Stimulated activated CD4-positive, alpha-beta T cell treated with anti-CD3 and anti-CD28 coated beads, Interleukin-15, amount 100 ng/mL, for 1 hour (primary cell): ENCODE measurements at places on chromosomes 3 and 15.

DNA sequence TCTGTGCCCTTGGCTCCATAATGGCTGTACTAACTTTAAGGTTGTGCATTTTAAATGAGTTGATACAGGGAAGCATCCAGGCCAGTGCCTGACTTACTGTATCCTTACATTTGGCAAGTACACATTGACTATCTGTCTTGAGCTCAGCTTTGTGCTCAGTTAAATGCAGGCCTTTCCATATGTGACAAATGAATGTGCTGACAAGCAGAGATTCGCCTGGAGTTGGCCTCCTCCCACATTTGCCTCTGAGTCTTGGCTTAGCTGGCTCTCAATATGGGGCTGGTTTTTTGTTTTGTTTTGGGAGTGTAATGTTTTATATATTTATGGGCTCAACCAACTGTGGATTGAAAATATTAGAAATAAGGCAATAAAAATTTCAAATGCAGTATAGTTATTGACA lies 29.7 kb downstream of the TRIM71 start:
- DNase-seq = no peak

GRCh38 chr3:135503065-135503759 lies 462.3 kb upstream of the PPP2R3A start:
- no peak for DNase-seq

- DNase-seq = peak; percentile 34
Observed at GRCh38 chr15:80970018-80970657, 19.5 kb downstream of the MESD start.

DNA sequence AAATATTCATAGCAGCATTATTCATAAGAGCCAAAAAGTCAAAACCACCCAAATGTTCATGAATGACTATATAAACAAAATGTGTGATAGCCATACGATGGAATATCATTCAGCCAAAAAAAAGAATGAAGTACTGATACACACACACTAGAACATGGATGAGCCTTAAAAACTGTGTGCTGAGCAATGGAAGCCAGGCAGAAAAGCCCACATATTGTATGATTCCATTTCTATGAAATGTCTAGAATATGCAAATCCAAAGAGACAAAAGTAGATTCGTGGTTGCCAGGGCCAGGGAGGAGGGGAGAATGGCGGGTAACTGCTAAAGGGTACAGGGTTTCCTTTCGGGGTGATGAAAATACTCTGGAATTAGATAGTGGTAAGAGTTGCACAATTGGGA lies 37.2 kb upstream of the LINGO1 start:
- DNase-seq = no peak

DNA sequence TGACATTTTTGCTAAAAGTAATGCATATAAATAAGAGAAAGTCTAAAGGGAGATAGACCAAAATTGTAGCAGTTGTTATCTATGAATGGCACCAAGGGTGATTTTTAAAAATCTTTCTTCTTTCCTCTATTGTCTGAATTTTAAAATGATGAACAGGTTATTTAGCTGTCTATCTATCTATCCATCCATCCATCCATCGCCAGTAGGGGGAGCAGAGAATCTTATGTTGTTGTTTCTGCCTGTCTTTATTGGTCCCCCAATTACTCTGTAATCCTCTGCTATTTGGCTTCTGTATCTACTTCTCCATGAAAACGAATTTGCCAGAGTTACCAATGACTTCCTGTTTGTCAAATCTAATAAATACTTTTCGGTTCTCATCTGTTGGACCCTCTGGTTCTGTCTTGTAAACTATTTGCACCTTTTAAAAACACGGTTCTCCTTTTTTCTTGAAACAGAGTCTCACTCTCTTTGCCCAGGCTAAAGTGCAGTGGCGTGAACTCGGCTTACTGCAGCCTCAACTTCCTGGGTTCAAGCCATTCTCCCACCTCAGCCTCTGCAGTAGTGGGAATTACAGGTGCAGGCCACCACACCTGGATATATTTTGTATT lies 86.0 kb downstream of the ECT2 start:
- no peak for DNase-seq

DNA sequence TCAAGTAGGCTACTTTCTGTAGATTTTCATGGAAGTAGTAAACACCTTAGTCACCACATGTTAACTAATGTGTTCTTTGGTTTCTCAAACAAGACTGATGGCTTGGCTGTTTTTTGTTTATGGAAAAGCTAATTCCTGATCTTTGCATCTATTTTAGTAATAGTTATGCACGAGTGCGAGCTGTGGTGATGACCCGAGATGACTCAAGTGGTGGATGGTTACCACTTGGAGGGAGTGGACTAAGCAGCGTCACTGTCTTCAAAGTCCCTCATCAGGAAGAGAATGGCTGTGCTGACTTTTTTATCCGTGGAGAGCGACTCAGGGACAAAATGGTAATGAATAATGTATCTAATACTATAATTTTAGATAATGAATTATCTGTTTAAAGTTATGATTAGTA lies 46.6 kb downstream of the SPRED1 start:
- DNase-seq = no peak

GRCh38 chr3:36843065-36844051 lies 79.0 kb upstream of the DCLK3 start:
- DNase-seq = peak; percentile 34

- DNase-seq = no peak
Observed at GRCh38 chr15:100881573-100882336, 2.1 kb downstream of the ALDH1A3 start.

- DNase-seq = no peak
Observed at GRCh38 chr15:79157631-79158592, 67.3 kb upstream of the RASGRF1 start.

- no peak for DNase-seq
Observed at GRCh38 chr15:98397419-98397818, 250.9 kb upstream of the IGF1R start.

DNA sequence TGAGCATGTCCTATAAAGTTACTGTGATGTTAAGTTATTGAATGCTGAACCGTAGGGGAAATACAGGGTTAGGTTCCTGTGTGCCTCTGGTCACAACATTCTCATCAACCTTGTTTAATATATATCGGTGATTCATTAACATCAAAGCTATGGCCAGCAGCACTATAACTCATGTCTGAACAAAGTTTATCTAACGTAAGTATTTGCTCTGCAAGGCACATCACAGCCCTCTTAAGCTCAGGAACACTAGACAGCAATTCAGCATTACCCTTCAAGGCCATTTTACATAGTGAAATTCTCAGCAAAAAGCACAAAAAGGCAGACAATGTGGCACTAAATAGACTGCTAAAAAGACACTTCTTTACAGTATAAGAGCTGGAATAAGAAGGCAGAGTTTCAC lies 48.2 kb upstream of the FNDC3B start:
- DNase-seq = no peak

- peak; percentile 52 for DNase-seq
Observed at GRCh38 chr15:56733136-56734012, at the start of gene ZNF280D. TSS of gene ZNF280D (minus strand) at chr15:56733509. CDS start at chr15:56707109, 26,400 bp downstream.

DNA sequence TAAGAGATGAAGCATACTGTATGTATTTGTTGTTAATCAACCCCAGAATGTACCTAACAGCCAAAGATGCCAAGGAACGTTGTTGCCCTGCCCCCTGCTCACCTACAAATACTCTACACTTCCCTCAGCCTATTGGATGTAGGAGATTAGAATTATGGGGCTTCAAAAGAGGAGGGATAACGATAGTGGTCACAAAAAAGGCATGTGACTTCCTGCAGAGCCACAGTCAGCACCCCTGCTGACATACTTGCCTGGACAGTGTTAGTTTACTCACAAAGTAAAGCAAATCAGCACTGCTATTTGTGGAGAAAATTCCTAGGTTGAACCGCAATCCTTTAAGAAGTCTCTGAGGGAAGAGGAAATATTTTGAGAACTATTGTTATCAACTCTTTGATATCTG lies 37.9 kb downstream of the PARP15 start:
- no peak for DNase-seq

DNA sequence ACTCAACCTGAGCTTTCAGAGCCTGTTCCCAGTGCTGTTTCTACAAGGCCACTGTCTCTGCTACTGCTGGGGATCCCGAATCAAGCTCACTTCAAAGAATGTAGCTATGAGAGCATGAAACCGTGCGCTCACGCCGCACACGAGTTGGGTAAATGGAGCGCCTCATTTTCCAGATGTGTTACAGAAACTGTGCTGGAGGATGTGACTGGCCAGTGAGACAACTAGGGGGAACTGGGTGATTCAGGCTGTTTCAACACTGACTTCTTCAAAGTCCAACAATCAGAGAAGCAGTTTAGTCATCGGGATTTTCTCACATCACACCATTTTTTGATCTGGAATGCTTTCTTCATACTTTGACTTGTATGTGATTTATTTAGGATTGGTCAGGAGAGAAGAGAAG lies 3.5 kb downstream of the ZNF710 start:
- DNase-seq = no peak

GRCh38 chr3:13376091-13376490 lies 44.0 kb downstream of the NUP210 start:
- DNase-seq = no peak

GRCh38 chr15:64894395-64895056 lies 17.2 kb upstream of the ANKDD1A start:
- DNase-seq = peak; percentile 53

DNA sequence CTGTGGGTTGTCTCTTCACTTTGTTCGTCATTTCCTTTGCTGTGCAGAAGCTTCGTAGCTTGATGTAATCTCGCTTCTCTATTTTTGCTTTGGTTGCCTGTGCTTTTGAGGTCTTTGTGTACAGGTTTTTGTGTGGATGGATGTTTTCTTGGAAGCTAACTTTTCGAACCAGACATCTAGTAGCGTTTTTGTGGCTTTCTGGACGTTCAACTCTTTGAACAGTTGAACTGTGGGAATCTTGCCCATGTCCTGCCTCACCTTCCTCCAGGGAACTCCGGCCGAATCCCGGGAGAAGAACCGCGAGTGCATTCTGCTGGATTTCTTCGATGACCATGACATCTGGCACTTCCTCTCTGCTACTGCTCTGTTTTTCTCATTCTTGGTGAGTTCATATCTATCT lies 70.6 kb downstream of the USF3 start:
- no peak for DNase-seq

DNA sequence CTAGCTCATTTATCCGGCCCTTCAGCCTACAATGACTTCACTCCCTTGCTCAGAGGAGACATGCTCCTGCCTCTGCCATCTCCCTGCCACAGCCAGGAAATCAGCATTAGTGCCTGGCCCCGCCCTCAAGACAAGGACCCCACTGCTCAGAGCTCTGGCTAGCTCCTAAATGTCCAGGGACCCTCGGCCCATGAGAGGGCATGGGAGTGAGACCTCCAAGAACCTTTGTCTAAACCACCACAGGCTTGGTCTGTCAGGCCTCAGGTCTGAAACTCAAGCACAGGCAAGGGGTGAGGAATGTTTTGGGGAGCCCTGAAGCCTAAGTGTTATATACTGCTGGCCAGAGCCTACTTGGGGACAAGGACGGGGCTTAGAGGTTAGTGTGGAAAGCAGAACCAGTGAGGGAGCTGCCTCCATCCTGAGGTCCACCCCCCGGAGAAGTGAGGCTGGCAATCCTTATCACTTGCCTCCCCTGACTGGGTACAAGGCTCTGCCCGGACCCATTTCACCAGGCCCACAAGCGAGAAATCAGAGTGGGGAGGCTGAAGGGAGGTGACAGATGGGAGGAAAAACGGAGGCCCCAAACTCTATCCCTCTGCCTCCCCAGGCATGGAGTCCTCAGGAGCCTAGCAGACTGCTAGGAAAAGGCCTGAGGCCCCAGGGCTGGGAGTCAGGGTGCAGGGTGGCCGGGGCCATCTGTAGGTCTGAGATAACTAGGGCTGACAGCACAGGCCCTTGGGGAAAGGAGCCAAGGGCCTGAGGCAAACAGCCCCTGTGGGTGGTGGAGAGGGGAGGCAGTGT lies 18.8 kb downstream of the SHF start:
- DNase-seq = no peak

DNA sequence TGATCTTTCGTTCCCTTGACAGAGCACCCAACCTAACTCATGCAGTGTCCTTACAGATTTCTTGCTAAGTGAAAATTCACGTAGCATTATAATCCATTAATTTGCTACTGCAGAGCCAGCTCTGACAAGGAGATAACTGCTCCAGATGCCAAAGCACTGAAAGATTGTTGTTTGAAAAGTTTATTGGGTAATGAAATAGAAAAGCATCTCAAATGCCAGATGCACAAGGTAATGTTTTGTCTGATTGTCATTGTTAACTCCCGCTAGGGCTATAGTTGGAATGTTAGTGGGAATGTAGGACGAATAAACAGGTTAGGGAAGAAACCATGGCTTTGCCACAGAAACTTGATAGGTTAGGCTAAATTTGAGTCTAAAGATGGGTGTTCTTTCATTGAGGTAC lies 20.2 kb upstream of the SLC2A2 start:
- DNase-seq = no peak

DNA sequence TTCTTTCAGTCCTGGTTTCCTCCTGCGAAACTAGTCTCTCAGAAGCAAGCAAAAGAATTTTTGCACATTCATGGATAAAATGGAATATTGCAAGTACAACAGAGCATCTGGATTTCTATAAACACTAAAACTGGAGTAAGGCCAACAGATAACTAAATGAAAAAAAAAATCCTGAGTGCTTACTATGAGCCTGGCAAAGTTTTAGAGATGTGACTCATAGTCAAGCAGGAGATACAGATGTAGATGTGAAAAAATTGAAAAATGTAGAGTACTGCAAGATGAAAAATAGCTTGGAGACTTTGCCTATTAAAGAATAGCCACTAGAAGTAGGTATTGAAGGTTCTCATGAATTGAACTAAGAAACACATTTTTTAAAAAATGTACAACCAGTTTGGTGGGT lies 397.4 kb downstream of the OTOL1 start:
- no peak for DNase-seq

DNA sequence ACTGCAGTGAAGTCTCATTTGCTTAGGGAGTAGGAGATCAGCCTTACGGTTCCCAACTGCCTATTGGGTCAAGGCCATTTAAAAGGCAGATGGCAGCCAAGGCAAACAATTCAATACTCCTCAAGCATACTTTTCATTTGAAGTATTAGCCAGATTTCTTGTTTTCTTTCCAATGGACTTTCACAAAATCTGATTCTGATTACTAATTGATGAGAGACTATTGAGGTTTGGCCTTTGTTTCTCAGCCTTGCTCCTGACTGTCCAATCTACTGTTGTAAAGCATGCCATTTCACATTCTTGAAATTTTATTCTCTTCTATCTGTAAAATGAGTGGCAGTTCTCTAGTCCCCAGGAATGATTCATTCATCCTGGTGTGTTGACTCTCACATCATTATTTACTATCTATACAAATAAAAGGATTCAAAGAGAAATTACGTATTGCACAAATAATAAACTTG lies 166.2 kb upstream of the TGFBR2 start:
- no peak for DNase-seq

DNA sequence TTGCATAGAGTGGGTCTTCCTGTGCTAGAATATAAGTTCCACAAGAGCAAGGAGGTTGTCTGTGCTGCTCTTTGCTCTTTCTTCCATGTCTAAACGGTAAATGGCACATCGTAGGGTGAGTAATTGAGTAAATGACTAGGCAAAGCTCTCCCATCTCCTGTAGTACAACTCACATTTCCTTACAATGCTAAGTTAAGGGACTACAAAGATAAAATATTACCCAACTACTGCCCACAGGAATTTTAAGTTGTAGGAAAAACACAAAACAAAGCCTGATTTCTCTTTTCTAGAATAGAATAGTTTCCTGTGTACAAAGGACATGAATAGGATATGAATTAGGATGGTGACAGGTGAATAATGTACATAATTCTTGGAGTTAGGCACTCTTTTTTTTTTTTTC lies 19.9 kb upstream of the LRIG1 start:
- DNase-seq = no peak

- DNase-seq = no peak
Observed at GRCh38 chr3:37968813-37969595, 21.6 kb upstream of the VILL start.

GRCh38 chr15:48966595-48967301 lies 3.0 kb upstream of the SHC4 start:
- no peak for DNase-seq

GRCh38 chr15:76358453-76358852 lies 21.9 kb downstream of the ISL2 start:
- DNase-seq = no peak
